ENCODE measurements at places on chromosomes 5 and 9.

DNA sequence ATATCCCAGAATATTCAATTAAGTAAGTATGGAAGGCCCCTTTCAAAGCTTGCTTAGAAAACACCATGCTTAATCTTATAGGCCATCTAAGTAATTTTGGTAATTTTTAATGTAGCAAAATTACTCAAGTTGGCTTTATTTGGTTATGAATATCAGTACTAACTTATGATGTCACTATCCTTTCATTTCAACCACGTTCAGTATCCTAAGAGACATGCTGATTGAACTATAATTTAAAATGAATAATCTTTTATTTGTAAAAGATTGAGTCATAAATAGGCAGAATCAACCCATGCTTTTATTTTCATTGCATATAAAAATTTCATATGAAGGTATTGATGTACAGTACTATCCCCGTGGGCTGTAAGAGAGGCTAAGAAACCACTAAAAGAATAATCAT, 386.9 kb downstream of the RAB3C start:
- no peak for DNase-seq

DNA sequence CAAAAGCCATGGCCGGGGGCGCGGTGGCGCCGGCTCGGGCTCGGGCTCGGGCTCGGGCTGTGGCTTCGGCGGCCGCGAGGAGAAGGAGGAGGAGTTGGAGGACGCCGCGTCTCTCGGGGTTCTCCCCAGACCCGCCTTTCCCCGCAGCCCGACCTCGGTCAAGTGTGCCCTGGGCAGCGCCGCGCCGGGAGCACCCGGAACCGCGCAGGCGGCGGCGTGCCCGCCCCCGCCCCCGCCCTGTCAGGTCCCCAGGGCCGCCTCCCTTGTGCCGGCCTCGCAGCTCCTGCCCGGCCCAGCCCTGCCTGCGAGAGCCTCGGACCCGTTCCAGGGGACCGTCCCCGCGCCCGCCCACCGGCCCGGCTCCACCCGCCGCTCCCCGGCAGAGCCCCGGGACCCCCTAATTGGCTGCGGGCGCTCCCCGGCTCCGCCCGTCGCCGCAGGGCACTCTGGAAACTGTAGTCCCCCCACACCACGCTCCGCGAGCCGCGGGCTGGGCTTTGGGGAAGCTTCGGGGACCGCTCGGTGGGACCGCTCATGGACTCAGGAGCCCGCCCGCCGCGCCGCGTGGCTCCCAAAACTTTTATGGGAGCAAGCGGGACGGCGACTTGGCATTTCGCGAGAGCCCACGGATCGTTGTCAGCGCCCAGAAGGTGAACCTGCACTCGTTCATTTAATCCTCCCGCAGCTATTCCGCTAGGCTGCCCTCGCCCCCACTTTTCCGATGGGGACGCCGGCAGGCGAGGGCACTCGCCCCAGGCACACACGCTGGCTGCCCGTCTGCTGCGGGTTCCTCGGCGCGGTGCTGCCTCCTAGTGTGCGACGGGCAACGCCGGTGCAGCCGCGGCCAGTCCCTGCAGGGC, at the start of gene STK10:
STK10 (minus strand) TSS at position 192 of the 860 bp plus-strand sequence; CDS start at position 10, 182 bp downstream.
- peak; percentile 84 for DNase-seq

- no peak for DNase-seq
These were observed 203.4 kb downstream of the MCTP1 start for GRCh38 chr5:95081500-95081960.

DNA sequence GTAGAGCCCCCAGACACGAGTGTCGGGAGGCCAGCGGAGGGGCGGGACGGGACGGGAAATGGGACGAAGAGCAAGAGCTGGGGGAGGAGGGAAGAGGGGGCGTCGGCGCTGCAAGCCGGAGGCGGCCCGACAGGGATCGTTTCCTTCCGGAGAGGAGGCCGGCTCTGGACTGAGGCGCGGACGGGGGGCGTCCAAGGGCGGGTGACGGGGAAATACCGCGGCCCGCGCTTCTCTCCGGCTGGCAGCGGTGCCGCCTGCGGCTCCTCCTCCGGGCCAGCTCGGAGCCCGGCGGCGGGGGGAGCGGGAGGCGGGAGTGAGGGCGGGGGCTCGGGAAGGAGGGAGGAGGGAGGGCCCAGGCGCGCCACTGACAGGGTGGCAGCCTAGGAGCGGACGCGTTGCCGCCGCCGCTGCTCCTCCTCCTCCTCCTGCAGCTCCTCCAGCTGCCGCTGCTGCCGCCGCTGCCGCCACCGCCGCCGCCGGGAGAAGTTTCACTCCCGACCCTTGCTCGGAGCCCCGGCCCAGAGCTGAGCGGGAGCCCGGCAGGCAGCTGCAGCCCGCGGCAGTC, at the start of gene CHSY3:
CHSY3 (plus strand) TSS at position 364 of the 565 bp plus-strand sequence.
- no peak for DNase-seq

DNA sequence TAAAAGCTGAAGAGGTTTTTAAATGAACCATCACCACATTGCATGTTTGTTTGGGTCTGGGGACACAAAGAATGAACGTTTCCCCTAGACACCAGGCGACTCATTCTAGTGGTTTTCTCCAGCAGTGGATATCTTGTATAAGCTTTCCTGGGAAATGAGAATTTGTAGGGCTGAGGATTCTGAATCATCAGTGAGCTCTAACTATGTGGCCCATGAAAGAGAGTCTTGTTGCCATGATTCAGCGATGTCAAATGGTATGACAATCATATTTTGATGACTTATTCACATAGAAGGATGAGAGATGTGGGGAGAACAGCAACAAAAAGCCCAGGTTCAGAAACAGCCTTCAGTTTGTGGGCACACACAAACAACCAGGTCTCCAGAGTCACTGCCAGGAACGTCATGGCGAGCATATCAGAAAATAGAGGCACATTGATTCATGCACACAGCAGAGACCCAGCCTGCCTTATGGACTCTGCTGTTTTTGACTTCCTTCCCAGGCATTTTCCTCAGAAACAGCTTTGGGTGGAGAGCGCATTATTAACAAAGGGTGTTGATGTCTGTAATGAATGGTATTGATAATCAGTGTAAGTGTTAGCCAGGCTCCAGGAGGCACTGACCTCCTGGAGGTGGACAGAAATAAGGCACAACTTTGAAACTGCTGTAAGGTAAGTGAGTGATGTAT, 13.3 kb downstream of the ZNF474 start:
- no peak for DNase-seq

DNA sequence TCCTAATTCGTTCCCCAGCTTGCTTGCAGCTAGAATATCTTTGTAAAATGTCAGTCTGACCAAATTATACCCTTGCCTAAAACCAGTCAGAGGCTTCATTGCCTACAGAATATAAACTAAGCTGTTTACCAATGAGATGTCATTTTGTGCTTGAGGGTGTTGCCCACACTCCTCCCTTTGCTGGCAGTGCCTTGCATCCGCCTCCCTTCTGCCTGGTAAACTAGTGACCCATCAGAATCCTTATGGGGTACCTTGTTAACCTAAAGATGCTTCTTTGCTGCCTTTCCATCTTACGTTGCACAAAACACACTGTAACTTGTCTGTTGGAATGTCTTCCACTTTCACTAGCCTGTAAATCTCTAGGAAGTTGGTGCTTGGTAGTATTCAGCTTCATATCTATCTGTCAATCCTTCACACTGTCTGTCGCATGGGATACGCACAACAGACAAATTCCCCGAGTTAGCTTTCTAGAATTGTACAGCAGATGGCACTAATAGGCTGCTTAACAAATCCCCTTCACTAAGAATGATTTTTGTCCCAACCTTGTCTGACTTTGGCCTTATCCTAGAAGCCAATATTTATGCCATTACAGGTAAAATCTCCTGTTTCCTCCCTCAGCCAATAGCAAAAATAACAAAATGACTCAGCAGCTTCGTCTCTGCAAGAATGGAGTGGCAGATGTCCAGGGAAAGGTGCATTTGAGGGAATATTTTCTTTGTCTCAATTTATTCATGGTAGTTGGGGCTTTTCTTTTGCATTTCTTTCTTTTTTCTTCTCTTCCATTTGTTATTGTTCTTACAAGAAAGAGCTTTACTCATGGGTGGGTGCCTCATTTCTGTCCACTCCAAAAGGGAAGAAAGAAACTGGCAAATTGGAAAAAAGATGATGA, 3.0 kb downstream of the NUDT2 start:
- no peak for DNase-seq

DNA sequence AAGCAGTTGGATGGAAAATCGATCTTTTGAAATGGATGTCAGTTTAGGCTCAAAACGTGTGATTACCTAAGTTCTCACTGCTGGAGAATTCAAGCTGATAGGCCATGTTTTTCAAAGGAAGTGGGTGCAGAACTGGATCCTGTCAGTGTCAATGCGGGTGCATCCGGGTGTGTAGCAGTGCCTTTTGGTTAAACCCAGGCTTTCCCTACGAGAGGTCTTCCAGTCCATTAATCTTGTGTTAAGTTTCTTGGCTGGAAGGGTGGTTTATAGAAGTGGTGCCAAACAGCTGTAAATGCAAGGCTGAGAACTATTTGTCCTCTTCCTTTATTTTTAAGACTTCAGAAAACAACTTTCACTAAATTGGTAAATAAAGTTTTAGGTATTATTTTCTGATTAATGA, 71.9 kb downstream of the DAPK1 start:
- no peak for DNase-seq

- DNase-seq, result no peak
These were observed 117.2 kb downstream of the SPATA31D1 start for GRCh38 chr9:82105729-82106128.

GRCh38 chr5:112975721-112976431, 722 bp upstream of the DCP2 start:
- DNase-seq, result no peak

DNA sequence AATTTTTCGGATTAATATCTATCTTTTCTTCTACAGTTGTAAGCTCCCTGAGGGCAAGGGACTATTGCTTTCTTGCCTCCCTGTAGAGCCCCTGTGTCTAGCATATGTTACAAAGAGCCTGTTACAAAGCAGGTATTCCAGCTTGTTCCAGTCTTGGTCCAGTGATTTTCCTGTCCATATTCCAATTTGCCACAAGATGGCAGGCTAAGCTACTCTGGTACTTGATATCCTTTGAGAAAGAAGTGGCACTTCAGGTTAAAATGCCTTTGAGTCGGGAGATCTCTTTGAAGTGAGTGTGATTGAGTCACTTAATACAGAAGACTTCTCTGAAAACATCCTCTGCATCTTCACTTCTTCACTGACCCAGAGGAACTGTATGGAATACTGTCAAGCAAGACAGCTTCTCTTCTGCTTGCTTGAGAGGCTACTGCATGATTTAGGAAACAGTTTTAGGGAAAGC, 24.5 kb downstream of the CAVIN4 start:
- DNase-seq, result no peak

GRCh38 chr5:179829732-179830435, 9.2 kb downstream of the SQSTM1 start:
- no peak for DNase-seq

DNA sequence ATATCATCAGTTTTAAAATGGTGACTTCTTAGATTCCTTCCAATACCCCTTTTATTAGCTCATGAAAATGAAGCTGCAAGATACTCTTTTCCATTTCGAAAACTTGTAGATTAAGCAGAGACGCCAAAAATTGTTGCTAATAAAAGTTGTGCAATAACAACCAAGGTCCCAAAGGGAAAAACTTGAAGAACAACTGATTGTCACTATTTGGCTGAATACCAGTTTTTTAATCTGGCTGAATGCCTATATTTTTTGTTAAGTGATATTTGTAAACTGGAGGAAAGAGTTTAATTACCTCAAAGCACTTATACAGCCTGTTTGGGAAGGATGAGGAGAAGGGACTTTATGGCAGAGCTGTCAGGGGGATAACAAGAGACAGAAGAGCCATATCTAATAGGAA, 14.6 kb downstream of the C5orf58 start:
- no peak for DNase-seq

Data from T-helper 17 cell (primary cell).